Amniotic stem cell (primary cell): ENCODE measurements at places on chromosomes 16 and 17.

GRCh38 chr16:48834576-48834975 lies 224.6 kb upstream of the N4BP1 start:
- DNase-seq, result no peak

DNA sequence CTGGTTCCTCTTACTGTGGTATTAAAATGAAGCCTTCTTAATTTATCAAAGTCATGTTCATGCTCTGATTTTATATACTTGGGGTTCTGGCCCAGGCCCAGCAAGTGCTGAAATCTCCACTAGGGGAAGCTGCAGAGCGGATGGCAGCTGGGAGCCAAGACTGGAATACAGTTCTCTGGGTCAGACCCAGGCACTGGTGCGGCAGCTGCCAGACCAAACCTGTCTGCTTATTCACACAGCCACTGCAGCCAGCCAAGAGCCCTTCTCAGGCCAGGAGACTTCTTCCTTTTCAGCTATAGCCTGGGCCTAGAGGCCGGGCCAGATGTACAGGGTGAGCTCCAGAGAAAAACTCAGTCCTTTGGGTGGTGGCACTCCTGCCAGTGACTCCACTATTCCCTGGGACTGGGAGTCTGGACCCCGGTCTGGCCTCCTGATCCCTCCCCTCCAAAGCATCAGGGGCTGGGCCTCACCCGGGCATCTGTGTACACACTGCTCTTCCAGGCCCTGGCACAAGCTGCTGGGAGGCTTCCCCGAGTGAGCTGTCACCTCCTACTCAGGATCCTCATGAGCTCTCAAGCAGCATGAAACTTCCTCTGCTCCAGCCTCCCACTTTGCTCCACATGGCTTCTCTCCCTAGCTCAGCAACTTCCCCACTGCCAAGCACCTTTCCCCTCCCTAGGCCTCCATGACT lies 24.4 kb downstream of the ATP6V0D1 start:
- no peak for DNase-seq

- DNase-seq, result no peak
Observed at GRCh38 chr17:82148997-82149396, 51.0 kb upstream of the FASN start.

DNA sequence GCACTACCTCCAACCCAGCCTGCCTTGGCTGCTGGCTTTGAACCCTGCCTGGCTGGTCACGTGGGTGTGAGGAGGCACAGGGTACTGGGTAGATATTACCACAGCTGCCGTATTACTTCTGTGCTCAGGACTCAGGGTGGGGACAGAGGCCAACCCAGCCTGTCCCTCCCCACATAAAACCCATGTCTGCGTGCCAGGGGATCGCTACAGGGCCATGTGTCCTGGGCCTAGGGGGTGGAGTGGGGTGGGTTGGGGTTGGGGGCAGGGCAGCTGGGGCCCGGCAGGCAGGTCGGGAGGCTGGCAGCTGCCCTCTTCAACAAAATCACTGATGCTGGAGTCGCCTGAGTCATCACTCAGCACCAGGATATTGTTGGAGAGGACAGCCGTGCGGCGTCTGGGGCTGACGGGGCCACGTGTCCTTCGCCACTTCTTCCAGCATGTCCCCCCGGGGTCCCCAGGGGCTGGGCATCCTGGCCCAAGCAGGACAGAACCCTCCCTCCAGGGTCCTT lies 39.7 kb upstream of the PVALEF start:
- DNase-seq, result no peak

- DNase-seq, result no peak
Observed at GRCh38 chr17:31587462-31587861, 196.0 kb downstream of the RAB11FIP4 start.

DNA sequence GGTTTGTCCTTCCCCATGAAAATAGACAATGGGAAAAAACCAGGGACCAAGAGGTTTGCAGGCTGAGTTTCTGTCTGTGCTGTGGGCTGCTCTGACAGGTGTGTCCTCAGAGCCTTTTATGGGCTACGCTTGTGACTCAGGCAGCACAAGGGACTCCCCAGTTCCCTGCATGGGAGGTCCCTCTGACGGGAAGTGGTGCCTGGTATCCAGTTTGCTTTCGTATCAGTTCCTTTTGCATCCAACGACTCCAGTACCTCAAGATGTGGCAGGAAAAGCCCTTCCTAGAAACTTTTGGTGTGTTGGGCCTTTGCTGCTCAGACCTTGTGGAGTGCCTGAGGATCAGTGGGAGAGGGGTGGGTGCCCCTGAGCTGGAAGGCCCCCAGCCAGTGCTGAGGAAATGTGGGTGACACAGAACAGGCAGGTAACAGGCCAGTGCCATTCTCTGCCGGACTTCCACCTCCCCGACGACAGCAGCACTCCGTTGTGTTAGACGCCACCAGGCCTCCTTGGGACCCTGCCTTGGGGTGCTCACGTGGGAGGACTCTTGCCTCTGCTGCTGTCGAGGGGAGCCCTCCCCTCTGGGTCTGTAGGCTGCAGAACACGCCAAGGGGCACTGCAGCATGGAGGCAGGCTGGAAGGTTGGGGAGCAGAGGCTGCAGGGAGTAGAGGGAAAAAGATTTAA lies 38.4 kb upstream of the IRF8 start:
- no peak for DNase-seq

DNA sequence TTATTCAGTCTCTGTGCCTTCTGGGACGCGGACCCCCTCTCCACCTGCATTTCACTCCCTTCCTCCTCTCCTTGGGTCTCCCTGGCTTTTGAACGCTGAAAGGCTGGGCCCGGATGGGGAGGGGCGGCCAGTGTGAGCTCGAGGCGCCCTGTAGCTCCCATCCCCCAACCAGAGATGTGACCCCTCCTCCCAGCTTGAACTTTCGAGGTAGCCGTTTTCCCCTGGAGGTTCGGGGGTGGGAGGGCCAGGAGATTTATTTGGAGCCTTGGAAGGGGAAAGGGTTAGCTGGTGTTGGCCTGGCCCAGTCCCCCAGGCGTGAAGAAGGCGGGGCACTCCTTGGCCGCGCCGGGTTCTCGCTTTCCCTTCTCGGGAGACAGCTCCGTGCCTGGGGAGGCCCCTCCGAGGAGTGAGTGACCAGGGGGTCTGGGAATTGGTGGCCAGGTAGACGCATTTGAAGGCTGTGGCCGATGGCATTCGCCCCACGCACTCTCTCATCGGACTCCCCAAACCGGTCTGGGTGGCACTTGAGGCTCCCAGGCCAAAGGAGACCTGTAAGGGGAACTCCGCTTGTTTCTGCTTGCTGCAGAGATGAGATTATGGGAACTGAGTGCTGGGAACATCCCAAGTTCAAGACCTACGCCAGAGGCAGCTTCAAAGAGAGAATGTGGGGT lies 942 bp downstream of the LDAF1 start:
- DNase-seq, result no peak
